ENCODE measurements at places on chromosomes 7 and 10.
A peak's percentile ranks its signal among the peaks of the same experiment; 100 is the strongest.

DNA sequence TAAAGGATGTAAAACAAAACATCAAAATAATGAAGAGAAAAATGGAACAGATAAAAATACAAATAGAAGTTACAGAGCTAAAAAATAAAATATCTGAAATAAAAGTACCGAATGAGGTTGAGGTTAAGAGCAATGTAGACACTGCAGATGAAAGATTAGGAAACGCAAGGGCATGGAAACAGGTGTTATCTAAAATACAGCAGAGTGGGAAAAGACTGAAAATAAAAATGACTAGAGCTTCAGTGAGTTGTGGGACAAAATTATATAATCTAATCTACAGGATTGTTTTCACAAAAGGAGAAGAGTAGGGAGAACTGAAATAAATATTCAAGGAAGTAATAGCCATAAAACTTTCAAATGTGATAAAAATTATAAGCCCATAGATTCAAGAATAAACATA, 123.8 kb downstream of the PTEN start:
- DNase-seq: no peak

DNA sequence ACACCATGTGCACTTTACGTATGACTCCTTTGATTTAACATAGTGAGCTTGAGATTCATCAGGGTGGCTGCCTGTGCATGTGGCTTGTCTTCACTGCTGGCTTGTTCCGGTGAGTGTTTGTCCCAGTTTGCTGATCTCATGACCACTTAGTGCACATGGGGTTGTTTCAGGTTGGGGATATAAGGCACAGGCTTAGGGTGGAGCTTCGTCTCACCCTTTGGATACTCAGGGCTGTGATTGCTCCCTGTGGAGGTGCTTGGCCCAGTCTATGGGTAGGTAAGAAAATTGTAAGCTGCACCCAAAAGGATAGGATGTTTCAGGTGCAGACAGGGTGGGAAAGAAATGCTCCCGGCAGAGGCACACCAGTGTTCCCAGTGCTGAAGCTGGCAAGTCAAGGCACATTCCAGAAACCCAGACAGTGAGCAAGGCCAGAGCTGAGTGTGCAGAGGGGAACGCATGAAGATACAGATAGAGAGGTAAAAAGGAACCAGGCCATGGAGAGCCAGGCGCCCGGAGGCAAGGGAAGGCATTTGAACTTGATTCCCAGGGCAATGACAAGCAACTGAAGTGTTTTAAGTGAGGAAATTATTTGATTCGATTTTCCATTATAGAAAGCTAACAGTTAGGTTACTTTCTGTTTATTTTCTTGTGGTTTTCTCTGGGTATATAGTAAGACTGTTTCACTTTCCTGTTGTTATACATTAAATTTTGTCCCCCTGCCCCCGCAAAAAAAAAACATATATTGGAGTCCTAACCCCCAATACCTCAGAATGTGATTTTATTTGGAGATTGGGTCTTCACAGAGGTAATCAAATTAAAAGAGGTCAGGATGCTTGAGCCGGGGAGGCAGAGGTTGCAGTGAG, 289.8 kb upstream of the KLF6 start:
- peak; percentile 53 for DNase-seq

DNA sequence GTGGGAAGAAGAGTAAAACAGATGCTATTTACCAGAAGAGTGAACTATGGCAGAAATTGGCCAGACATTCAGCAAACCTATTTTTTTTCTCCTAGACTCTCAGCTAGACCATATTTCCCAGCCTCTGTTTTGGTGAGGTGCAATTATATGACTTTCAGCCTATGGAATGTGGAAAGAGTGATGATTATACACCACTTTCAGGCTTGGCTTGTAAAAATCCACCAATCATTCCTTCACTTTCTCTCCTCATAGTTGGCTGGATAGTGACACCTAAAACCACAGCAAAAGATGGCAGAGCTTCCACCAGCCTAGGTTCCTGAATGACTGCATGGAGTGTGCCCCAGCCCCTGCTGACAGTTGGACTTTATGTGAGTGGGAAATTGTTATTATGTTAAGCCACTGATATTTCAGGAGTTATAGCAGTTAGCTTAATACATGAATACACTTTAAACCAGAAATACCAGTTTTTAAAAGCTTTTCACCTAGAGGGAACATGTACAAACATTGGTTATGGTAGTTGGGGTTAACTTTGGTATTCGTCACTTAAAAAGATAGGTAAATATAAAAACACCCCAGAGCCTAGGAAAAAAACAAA, 19.1 kb upstream of the TNKS2 start:
- DNase-seq: no peak

- no peak for DNase-seq
These were observed 200.6 kb downstream of the CHCHD3 start for GRCh38 chr7:132881317-132881716.

- no peak for DNase-seq
These were observed 217.1 kb downstream of the PRPF18 start for GRCh38 chr10:13803566-13804554.

DNA sequence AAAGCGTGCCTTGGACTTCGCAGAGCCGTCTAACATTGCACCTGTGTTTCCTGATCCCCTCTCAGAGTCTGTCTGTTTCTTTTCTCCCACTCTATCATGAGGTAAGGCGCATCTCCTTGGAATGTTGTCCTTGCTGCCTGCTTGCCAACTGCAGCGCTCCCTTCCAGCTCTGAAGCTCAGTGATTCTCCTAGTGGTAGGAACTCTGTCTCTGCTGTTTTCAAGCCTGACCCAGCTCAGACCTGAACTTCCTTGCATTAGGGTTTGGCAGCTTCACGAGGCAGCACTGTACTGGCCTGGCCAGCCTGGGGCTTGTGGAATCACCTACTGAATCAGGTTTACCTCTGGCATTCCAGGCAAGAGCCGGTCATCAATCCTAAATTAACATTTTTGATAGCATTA, 123.9 kb downstream of the CREB5 start:
- no peak for DNase-seq

GRCh38 chr10:62185919-62186692, 82.5 kb downstream of the RTKN2 start:
- DNase-seq: peak; percentile 65

DNA sequence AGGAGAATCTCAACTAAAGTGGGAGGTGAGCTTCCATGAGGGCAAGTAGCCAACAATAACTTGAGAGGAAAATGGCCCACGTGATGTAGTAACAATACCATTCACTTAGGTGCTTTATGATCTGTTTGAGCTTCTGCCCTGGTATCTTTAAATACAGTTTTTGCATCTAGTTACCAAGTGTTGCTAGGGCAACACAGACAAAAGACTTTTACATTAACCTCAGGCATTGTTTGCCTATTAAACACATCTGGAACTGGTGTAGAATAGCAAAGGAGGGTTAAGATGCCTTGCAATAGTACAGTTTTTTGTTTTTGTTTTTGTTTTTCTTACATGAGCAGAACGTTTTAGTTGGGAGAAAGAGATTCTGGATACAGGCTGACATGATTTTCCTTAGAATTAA, 97.7 kb upstream of the MTPN start:
- no peak for DNase-seq

DNA sequence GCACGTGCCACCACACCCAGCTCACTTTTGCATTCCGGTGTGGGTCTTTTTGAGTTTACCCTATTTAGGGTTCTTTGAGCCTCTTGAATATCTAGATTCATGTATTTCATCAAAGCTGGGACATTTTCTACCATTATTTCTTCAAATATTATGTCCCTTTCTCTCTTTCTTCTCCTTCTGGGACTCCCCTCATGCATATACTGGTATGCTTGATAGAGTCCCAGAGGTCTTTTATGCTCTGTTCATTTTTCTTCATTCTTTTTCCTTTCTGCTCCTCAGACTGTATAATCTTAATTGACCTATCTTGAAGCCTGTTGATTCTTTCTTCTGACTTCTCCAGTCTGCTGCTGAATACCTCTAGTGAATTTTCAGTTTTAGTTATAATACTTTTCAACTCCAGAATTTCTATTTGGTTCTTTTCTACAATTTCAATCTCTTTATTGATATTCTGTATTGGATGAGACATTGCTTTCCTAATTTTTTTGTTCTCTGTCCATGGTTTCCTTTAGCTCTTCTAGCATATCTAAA, 9.1 kb upstream of the WAC start:
- DNase-seq: no peak

DNA sequence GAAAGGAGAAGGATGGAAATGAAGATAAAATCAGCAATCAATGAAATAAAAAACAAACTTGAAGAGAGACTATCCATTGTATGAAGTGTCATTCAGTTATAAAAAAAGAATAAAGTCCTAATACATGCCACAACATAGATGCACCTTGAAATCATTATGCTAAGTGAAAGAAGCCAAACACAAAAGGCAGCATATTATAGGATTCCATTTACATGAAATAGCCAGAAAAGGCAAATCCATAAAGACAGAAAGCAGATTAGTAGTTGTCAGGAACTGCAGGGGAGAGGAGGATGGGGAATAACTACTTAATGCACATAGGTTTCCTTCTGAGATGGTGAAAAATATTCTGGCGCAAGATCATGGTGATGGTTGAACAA, 6.6 kb upstream of the PON1 start:
- no peak for DNase-seq

- DNase-seq: no peak
These were observed 47.7 kb downstream of the ZCCHC24 start for GRCh38 chr10:79397575-79398303.

- no peak for DNase-seq
These were observed 14.8 kb downstream of the WDR86 start for GRCh38 chr7:151395036-151395367.

- no peak for DNase-seq
These were observed 94.5 kb downstream of the GRB10 start for GRCh38 chr7:50688226-50688590.

DNA sequence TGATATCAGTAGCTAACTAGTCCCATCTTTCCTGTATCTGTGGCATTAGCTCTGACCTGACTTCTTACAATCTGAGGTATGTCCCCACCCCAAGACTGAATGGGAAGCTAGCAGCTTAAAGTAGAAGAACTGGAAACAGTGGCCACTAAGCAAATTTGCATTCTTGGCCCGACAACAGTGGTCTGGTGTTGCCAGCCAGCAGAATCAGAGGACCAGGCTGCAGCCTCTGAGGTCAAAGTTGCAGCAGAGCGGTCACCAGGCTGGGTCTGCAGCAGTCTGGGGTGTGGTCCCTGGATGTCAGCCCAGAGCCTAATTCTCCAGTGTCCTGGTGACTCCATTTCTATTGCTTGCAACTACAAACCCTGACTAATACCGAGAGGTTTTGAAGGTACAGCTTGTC, 26.3 kb downstream of the FAM107B start:
- DNase-seq: no peak

GRCh38 chr10:30359373-30360206, 10.5 kb upstream of the MTPAP start:
- DNase-seq: peak; percentile 78

DNA sequence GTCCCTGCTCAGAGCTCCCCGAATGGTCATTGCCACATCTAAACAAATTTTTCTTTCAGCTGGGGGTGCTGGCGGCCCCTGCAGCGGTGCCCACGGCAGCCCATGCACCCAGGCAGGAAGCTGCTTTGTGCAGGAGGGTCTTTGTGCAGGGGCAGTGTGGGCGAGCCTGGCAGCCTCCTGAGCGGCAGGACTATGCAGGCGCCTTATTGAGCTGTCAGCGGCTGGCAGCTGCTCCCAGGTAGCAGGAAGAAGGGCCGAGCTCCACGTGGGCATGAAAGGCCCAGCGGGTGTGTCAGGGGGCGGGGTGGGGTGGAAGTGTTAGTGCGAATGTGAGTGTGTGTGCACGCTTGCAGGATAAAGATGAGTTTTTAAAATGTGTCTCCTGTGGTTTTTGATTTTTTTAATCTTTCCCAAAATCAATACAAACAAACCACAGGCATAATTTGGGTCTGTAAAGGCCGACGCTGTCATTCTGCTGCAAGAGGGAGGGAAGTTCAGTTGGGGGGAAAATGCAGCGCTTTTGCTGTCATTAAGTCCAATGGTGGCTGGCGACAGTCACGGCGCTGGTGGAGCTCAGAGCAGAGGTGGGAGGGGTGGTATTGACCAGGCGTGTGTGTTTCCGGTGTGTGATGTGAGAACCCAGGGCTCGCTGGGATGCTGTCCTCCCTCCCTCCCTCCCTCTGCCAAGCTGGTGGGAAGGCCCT, 83.9 kb downstream of the LHPP start:
- DNase-seq: peak; percentile 22

DNA sequence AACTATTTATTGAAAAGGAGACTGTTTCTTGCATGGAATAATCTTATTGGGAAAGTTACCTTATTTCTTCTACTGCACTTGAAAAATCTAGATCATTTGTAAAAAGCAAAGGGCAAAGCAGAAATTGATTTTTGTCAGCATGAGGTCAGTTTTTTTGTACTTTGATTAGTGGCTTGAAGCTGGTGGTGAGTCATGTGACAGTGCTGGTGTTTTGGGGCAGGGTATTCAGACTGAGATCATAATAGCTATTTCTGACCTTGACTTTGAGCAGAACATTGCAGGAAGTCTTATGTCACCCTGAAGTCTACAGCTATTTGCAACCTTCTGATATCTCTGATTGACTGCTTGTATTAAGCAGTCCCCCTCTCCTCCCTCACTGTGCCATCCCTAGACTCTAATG, 66.3 kb upstream of the SORCS3 start:
- no peak for DNase-seq

DNA sequence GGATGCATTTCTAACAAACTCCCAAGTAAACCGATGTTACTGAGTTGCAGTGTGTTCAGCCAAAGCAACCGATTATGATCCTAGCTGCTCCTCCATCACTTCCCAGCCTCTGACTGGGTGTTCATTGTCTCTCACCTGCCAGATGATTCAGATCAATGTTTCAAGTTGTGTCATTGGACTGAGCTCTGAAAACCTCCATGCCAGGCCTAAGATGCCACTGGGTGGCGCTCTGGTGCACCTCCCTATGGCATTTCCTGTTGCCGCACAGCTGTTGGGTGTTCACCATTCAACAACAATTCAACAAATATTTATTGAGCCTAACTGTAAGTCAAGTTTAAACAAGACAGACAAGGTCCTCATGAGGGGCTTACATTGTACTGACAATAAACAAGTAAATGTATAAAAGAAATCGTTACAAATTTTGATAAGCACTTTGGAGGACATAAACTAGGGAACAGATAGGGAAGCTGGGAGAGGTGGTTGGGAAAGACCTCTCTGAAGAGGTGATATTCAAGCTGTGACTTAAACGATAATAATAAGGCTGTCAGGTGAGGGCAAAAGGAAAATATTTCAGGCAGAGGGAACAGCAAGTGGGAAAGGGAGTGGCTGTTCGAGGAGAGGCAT, 22.8 kb downstream of the RGR start:
- peak; percentile 94 for DNase-seq
